ENCODE measurements at places on chromosomes 6 and 20. TPM values are rescaled to one million over a fixed set of nuclear protein-coding genes. Genes with fewer than 3 reads are reported as not detected.

MTCH1 gene
- total RNA-seq = 311 TPM

- H3K4me3 ChIP-seq = no peak overlapping the region
- no peak overlapping the region for H3K27ac ChIP-seq
- H3K27me3 ChIP-seq = peaks cover 56% of the 10 kb centered on the region
- H3K4me1 ChIP-seq = peaks cover 2% of the 10 kb centered on the region
- no peaks in the 10 kb centered on the region for H3K36me3 ChIP-seq
Observed at GRCh38 chr20:46305331-46305972, 2.8 kb downstream of the CDH22 start.

GRCh38 chr20:61759286-61760065 is 306.2 kb downstream of the TAF4 start:
- no peak overlapping the region for H3K4me3 ChIP-seq
- no peaks in the 10 kb centered on the region for H3K4me1 ChIP-seq
- H3K27ac ChIP-seq = no peak overlapping the region
- H3K36me3 ChIP-seq = no peaks in the 10 kb centered on the region
- H3K27me3 ChIP-seq = no peaks in the 10 kb centered on the region
- DNase-seq = no peak

GRCh38 chr6:56247654-56248122 is 308 bp upstream of the COL21A1 start:
- H3K27ac ChIP-seq = no peak overlapping the region
- H3K27me3 ChIP-seq = peaks cover 15% of the 10 kb centered on the region
- peaks cover 13% of the 10 kb centered on the region for H3K4me1 ChIP-seq
- peak overlapping the region; percentile 58 for H3K4me3 ChIP-seq
- DNase-seq = no peak

DNA sequence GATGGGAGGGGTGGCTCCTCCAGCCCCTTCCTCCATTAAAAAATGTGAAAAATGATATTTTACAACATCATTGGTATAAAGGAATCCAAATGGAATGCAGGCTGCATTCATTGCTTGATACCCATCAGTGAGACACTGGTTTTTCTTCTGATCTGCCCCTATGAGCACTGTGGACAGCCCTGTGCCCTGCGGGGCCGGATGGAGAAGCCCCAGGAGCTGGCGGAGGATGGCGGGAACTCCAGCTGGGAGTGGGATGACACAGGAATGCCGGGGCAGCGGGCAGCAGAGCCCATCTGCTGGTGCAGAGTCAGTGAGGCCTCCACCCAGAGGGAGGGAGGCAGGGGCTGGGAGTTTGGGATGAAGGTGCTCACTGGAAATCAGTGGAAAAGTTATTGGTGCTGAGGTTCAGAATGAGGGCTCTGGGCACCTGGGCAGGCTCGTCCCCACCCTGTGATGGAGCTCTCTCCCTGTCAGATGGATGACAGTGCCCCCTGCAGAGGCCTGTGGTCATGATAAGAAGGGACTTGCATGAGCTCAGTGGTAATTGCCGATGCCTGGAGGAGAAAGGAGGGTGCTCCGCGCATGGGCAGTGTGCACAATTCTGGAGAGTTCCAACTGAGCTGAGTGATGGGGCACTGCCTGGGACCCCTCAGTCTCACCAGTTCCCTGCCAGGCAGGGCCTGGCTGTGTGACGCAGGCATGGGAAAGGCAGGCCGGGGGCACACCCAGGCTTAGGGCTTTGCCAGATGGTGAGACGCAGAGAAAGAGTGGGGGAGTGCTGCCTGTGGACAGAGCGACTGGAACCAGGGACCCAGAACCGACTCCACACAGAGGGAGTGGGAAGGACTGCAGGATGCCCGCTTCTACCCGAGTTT is 23.2 kb downstream of the CTCFL start:
- H3K36me3 ChIP-seq = no peaks in the 10 kb centered on the region
- H3K4me3 ChIP-seq = no peak overlapping the region
- peaks cover 17% of the 10 kb centered on the region for H3K27me3 ChIP-seq
- peaks cover 5% of the 10 kb centered on the region for H3K4me1 ChIP-seq

MAFB gene
- total RNA-seq = 2.9 TPM

- DNase-seq = peak; percentile 74
- no peaks in the 10 kb centered on the region for H3K27me3 ChIP-seq
- H3K27ac ChIP-seq = no peak overlapping the region
- H3K36me3 ChIP-seq = no peaks in the 10 kb centered on the region
- H3K4me1 ChIP-seq = no peaks in the 10 kb centered on the region
- H3K4me3 ChIP-seq = no peak overlapping the region
Observed at GRCh38 chr6:39561536-39562266, 163.5 kb downstream of the KIF6 start.
